H9 (cell line): ENCODE measurements at places on chromosomes 11 and 22. TPM values are rescaled to one million over a fixed set of nuclear protein-coding genes. Genes with fewer than 3 reads are reported as not detected.

GRCh38 chr11:57406337-57406904 lies 16.0 kb upstream of the PRG2 start:
- peaks cover 8% of the 10 kb centered on the region; the same call in 2 of the 3 replicates for H3K36me3 ChIP-seq
- DNase-seq: no peak
- no peaks in the 10 kb centered on the region for H3K27me3 ChIP-seq

GRCh38 chr11:55652560-55652959 lies 4.4 kb downstream of the OR4S2 start:
- H3K27ac ChIP-seq: no peak overlapping the region
- no peaks in the 10 kb centered on the region for H3K4me1 ChIP-seq
- no peaks in the 10 kb centered on the region; the same call in 2 of the 3 replicates for H3K36me3 ChIP-seq

DNA sequence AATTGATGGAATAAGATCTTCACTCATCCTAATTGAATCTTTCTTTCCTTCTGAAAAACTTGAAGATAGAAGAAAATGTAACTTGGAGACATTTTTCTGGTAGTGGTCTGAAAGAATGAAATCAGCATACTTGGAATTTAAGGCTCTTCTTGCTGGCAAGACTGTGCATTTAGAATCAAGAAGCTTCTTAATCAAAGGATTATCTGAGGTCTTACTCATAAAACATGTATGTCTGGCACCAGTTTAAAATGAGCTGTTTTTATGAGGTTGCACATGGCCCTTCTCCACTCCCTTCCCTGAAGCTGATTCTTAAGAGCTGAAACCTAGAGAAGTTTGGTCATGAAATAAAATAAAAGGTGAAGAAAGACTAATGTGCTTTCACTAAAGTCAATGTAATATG lies 77.3 kb downstream of the ARHGEF12 start:
- no peak overlapping the region for H3K4me3 ChIP-seq
- no peaks in the 10 kb centered on the region for H3K4me1 ChIP-seq
- no peaks in the 10 kb centered on the region for H3K27me3 ChIP-seq
- peaks cover under 1% of the 10 kb centered on the region; the same call in 1 of the 2 replicates for H3K36me3 ChIP-seq
- DNase-seq: no peak

DNA sequence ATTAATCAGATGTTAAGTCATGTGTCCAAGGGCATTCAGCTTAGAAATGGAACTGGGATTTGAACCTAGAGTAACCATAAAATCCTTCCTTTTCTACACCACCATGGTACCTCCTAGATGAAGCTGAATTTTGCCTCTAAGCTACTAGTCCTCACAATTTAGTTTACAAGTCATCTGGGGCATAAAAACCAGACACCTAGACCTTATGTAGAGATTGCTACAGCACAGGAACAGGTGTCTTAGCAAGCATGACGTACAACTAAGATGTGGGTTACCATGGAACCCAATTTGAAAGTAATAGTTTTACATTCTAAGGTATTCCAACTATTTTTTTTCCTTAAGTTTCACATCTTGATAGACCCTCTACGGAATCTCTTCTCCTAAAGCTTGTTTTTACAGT lies 9.2 kb downstream of the TMEM216 start:
- DNase-seq: no peak
- H3K27me3 ChIP-seq: no peaks in the 10 kb centered on the region
- H3K27ac ChIP-seq: no peak overlapping the region
- no peaks in the 10 kb centered on the region for H3K4me1 ChIP-seq
- peaks cover 59% of the 10 kb centered on the region for H3K36me3 ChIP-seq
- no peak overlapping the region for H3K4me3 ChIP-seq

GRCh38 chr11:15757048-15757698 lies 599.2 kb downstream of the SOX6 start:
- H3K27me3 ChIP-seq: no peaks in the 10 kb centered on the region
- DNase-seq: no peak
- H3K4me3 ChIP-seq: no peak overlapping the region
- H3K36me3 ChIP-seq: no peaks in the 10 kb centered on the region

- H3K4me1 ChIP-seq: no peaks in the 10 kb centered on the region
- H3K27me3 ChIP-seq: no peaks in the 10 kb centered on the region
- H3K36me3 ChIP-seq: no peaks in the 10 kb centered on the region
- no peak for DNase-seq
Measured at GRCh38 chr11:22465620-22466019, 127.4 kb downstream of the SLC17A6 start.

Gene SLC5A12
- 2.7 and 3.2 TPM in 2 replicates for total RNA-seq

- H3K4me3 ChIP-seq: no peak overlapping the region
- H3K36me3 ChIP-seq: no peaks in the 10 kb centered on the region
- DNase-seq: no peak
- H3K27ac ChIP-seq: no peak overlapping the region
- no peaks in the 10 kb centered on the region for H3K4me1 ChIP-seq
Measured at GRCh38 chr11:45512471-45513148, 152.8 kb downstream of the CHST1 start.

GRCh38 chr22:28021116-28021997 lies 102.3 kb upstream of the PITPNB start:
- DNase-seq: no peak
- H3K4me1 ChIP-seq: no peaks in the 10 kb centered on the region
- H3K36me3 ChIP-seq: no peaks in the 10 kb centered on the region; the same call in 2 of the 3 replicates
- H3K4me3 ChIP-seq: no peak overlapping the region

DNA sequence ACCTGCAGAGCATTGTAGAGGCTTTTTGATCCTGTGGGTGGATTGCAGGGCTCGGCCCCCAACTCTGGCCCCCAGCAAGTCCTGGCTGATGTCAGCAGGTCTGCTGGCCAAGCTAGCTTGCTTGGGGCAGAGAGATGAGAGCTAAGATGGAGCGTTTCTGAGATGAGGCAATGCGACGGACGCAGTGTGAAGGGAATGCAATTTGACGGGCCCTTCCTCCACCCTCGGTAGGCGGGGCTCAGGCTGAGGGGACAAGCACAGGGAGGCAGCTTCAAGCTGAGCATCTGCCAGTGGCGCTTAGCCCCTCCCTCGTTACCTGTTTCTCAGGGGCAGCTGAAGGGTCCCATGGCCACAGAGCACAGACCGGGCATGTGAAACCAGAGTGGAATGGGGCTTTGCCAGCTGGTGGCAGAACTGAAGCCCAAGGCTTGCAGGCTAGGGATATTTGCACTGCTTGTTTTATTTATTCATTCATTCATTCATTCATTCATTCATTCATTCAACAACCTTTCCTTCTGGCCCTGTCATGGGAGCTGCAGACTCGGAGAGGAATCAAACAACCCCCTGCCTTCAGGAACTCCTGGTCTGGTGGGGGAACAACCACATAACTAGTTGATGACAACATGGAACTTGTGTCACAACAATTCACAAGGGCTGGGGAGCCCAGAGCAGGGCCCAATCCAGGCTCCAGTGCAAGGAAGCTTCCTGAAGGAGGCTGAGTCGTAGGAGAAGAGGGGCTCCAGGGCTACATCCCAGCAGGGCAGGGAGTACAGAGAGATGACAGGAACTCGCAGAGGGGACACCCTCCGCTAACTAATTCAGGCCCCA lies 66.8 kb downstream of the THAP12 start:
- no peak overlapping the region; the same call in 2 of the 3 replicates for H3K4me3 ChIP-seq
- H3K27me3 ChIP-seq: no peaks in the 10 kb centered on the region
- no peaks in the 10 kb centered on the region for H3K36me3 ChIP-seq
- peak; percentile 76 for DNase-seq

DNA sequence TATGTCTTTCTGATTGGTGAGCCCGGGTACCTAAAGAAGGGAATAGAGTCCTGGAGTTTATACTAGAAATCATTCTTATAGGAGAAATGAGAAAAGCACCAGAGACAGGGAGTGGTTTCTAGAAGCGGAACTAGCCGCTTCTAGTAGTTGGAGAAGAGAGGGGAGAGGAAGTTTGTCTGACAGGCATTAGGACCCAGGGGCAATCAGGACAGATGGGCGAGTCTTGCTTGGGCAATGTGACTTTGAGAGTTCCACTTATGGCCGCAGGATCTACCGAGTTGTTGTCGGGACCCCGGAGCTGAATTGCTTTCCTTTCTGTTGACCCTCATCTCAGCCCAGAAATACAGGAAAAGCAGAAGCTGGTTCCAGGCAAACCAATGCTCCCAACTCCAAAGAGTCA lies 596.8 kb upstream of the CNTN5 start:
- no peak for DNase-seq
- H3K4me1 ChIP-seq: no peaks in the 10 kb centered on the region
- H3K27ac ChIP-seq: no peak overlapping the region

DNA sequence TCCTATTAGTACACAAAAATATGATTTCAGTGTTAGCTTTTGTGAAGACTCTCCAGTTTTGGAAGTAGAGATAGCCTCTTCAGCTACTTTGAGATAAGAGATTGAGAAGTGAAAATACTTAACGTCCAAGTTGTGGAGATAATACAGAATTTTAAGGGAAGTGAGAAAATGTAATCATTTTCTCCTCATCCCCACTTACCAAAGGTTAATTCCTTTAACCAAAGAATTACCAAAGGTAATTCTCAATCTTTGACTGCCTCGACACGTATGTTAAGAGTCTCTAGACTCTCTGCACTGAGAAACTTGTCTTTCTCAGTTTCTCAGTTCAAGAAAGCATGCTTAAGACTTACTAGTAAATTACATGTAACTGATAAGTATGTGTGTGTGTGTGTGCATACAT lies 15.3 kb downstream of the C11orf54 start:
- no peak overlapping the region for H3K4me3 ChIP-seq
- H3K27ac ChIP-seq: no peak overlapping the region
- no peaks in the 10 kb centered on the region for H3K27me3 ChIP-seq
- no peak for DNase-seq
- peaks cover 57% of the 10 kb centered on the region for H3K36me3 ChIP-seq

DNA sequence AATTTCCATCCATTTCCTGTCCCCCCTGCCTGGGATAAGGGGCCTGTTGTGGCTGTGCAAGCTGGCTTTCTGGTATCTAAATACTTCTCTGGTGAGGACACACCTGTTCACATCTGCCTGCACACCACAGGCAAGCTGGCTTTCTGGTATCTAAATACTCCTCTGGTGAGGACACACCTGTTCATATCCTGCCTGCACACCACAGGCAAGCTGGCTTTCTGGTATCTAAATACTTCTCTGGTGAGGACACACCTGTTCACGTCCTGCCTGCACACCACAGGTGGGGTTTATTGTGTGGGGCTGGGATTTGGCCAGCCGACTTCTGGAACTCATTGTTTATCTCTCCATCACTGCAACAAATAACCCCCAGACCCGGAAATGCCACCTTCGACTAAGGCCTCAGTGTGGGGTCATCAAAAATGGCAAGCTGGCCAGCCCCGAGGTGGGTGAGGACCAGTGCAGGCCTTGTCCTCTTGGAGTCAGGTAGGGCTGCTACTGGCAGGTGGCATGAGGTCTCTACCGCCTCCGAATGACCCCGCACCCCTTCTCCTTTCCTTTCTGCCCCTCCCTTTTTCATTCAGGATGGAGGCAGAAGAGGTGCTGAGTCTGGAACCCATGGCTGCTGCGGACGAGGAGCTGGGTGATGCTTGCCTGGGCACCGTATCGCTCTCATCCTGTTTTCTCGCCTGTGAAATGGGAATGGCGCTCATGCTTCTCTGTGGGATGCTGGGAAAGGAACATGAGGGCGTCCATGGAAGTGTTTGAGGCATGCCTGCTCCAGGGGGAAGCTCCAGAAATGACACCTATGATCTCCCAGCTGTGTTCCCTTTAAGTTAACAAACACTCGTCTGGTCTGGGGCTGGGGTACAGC lies 43.5 kb upstream of the MYEOV start:
- H3K27me3 ChIP-seq: no peaks in the 10 kb centered on the region; the same call in 1 of the 2 replicates
- H3K4me1 ChIP-seq: peaks cover 3% of the 10 kb centered on the region; the same call in 1 of the 2 replicates
- peak overlapping the region; percentile 36; the same call in 2 of the 3 replicates for H3K4me3 ChIP-seq
- no peak for DNase-seq
- no peaks in the 10 kb centered on the region for H3K36me3 ChIP-seq
- H3K27ac ChIP-seq: no peak overlapping the region

GRCh38 chr22:17941471-17942406 lies 82.6 kb downstream of the MICAL3 start:
- no peaks in the 10 kb centered on the region for H3K27me3 ChIP-seq
- peaks cover 10% of the 10 kb centered on the region; the same call in 1 of the 2 replicates for H3K4me1 ChIP-seq
- H3K4me3 ChIP-seq: no peak overlapping the region
- peaks cover 1% of the 10 kb centered on the region; the same call in 2 of the 3 replicates for H3K36me3 ChIP-seq
- no peak overlapping the region for H3K27ac ChIP-seq

Gene OR51B2
- total RNA-seq: not detected in 2 replicates

- no peak for DNase-seq
- H3K27ac ChIP-seq: no peak overlapping the region
- H3K4me1 ChIP-seq: no peaks in the 10 kb centered on the region
- H3K27me3 ChIP-seq: no peaks in the 10 kb centered on the region
- no peaks in the 10 kb centered on the region for H3K36me3 ChIP-seq
- no peak overlapping the region for H3K4me3 ChIP-seq
Measured at GRCh38 chr22:49259839-49260615, 567.6 kb downstream of the BRD1 start.

Gene CBLIF
- total RNA-seq: not detected in 2 replicates

Gene NXPE4
- total RNA-seq: not detected in 2 replicates

Gene BLID
- not detected in 2 replicates for total RNA-seq

GRCh38 chr11:117823294-117823945 lies 1.1 kb downstream of the FXYD2 start:
- no peaks in the 10 kb centered on the region for H3K36me3 ChIP-seq
- H3K27ac ChIP-seq: no peak overlapping the region
- no peaks in the 10 kb centered on the region; the same call in 1 of the 2 replicates for H3K4me1 ChIP-seq
- no peak overlapping the region for H3K4me3 ChIP-seq
- DNase-seq: no peak
- no peaks in the 10 kb centered on the region for H3K27me3 ChIP-seq

- DNase-seq: no peak
- peaks cover 4% of the 10 kb centered on the region; the same call in 1 of the 2 replicates for H3K4me1 ChIP-seq
- no peak overlapping the region for H3K27ac ChIP-seq
- peaks cover 9% of the 10 kb centered on the region; the same call in 2 of the 3 replicates for H3K36me3 ChIP-seq
- no peak overlapping the region for H3K4me3 ChIP-seq
Measured at GRCh38 chr22:45468872-45469271, 33.8 kb upstream of the FBLN1 start.

Gene DLG2
- total RNA-seq: 8.0 and 8.2 TPM in 2 replicates

- no peaks in the 10 kb centered on the region for H3K4me1 ChIP-seq
- DNase-seq: peak; percentile 45
- no peak overlapping the region for H3K27ac ChIP-seq
- H3K36me3 ChIP-seq: no peaks in the 10 kb centered on the region
- no peak overlapping the region for H3K4me3 ChIP-seq
Measured at GRCh38 chr11:85182441-85183387, 444.4 kb downstream of the DLG2 start.

DNA sequence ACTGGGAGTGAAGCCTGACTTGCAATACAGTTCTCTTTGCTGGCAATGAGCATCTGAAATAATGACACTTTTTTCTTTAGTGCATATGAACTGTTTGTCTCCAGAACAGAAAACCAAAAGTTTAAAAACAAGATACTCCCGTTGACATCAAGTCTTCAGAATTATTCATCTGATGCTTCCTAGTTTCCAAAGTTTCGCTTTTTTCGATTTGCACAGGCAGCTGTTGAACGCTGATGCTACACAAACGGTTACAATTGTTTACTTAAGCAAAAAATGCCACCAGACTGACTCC lies 612 bp upstream of the BIRC2 start:
- no peaks in the 10 kb centered on the region for H3K27me3 ChIP-seq
- H3K36me3 ChIP-seq: peaks cover 12% of the 10 kb centered on the region
- peak overlapping the region; percentile 95 for H3K4me3 ChIP-seq
- H3K4me1 ChIP-seq: no peaks in the 10 kb centered on the region

Gene OR52E5
- not detected in 2 replicates for total RNA-seq

DNA sequence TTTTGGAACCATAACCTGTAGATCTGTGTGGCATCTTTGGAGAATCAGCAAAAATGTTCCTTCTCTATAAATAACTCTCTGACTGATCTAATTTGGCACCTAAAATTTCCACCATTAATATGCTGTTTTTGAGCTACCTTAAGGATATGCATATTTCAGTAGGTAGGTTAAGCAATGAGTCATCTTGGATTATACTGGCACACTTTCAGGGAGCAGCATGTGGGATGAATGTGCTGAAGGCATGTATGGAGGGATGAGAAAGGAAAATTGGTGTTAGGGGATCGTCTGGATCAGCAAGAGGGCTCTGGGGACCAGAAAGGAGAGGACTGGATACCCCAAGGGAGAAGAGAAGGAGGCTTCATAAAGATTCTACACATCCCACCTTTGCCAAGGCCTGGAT lies 44.6 kb upstream of the ELF5 start:
- H3K4me3 ChIP-seq: no peak overlapping the region
- H3K36me3 ChIP-seq: no peaks in the 10 kb centered on the region
- no peak overlapping the region for H3K27ac ChIP-seq
- DNase-seq: no peak
